Activated CD8-positive, alpha-beta T cell treated with anti-CD3 and anti-CD28 coated beads, Interleukin-2, amount 10 ng/mL, durations not matched to agents 7 days and 5 days (primary cell): ENCODE measurements at places on chromosomes 12 and 14. TPM values are rescaled to one million over a fixed set of nuclear protein-coding genes. Genes with fewer than 3 reads are reported as not detected.
A peak's percentile ranks its signal among the peaks of the same experiment; 100 is the strongest.

DNA sequence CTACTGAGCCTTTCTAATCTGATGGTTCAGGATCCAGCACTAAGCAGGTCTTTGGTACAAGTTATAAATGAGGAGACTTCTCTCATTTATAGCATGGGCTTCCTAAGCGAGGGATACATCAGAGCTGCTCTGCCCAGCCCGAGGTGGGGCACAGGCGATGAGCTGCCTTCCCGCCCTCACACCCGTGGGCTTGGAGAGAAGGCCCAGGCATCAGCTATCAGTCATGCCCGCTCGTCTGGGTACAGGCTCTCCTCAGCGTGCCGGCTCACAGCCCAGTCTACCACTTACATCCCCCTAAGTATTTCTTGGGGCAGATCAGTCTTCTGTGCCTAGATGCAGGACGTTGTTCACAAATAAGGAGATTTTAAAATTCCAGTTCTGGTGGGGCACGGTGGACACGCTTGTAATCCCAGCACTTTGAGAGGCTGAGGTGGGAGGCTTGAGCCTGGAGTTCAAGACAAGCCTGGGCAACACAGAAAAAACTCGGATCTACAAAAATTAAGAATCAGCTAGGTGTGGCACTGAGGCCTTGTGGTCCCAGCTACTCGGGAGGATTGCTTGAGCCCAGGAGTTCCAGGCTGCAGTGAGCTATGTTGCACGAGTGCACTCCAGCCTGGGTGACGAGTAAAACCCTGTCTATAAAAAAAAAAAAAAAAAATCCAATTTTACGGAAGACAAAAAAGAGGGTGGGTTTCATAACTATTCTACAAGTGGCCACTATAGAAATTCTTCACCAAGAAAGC lies 57.0 kb downstream of the CCDC88C start:
- peaks cover 40% of the 10 kb centered on the region for H3K36me3 ChIP-seq
- H3K27ac ChIP-seq = no peak overlapping the region
- DNase-seq = no peak
- peaks cover 73% of the 10 kb centered on the region for H3K4me1 ChIP-seq

- H3K4me3 ChIP-seq = no peak overlapping the region
- no peaks in the 10 kb centered on the region for H3K27me3 ChIP-seq
- H3K36me3 ChIP-seq = peaks cover 2% of the 10 kb centered on the region
Measured at GRCh38 chr14:75877884-75878283, 103.9 kb downstream of the TGFB3 start.

ASCL4 gene
- total RNA-seq = not detected

GRCh38 chr12:105983622-105984320 lies 155.0 kb downstream of the NUAK1 start:
- H3K36me3 ChIP-seq = no peaks in the 10 kb centered on the region
- H3K27ac ChIP-seq = no peak overlapping the region
- no peak overlapping the region for H3K4me3 ChIP-seq
- DNase-seq = no peak
- no peaks in the 10 kb centered on the region for H3K4me1 ChIP-seq
- no peaks in the 10 kb centered on the region for H3K27me3 ChIP-seq

DNA sequence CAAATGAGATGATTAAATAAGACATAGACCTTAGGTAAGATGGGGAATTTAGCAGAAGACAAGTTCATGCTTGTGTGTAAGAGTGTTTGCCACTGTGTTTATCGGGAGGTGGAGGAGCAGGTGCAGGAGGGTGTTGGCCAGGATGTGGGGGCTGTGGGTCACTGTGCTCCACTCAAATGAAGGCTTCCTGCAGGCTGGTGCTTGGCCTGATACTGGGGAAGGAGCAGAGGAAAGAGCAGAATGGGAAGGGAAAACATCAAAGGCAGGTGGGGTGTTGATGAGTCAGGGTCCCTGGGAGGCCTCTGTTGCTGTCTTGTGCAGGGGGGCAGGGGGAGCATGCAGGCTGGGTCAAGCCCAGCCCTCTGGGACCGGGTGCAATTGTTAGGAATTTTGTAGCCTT lies 126.5 kb downstream of the TSPAN9 start:
- no peak for DNase-seq
- H3K36me3 ChIP-seq = no peaks in the 10 kb centered on the region
- peaks cover 4% of the 10 kb centered on the region for H3K4me1 ChIP-seq
- H3K4me3 ChIP-seq = no peak overlapping the region
- no peak overlapping the region for H3K27ac ChIP-seq

- no peaks in the 10 kb centered on the region for H3K36me3 ChIP-seq
- H3K4me1 ChIP-seq = no peaks in the 10 kb centered on the region
Measured at GRCh38 chr12:90653040-90653439, 301.9 kb downstream of the CCER1 start.

DNA sequence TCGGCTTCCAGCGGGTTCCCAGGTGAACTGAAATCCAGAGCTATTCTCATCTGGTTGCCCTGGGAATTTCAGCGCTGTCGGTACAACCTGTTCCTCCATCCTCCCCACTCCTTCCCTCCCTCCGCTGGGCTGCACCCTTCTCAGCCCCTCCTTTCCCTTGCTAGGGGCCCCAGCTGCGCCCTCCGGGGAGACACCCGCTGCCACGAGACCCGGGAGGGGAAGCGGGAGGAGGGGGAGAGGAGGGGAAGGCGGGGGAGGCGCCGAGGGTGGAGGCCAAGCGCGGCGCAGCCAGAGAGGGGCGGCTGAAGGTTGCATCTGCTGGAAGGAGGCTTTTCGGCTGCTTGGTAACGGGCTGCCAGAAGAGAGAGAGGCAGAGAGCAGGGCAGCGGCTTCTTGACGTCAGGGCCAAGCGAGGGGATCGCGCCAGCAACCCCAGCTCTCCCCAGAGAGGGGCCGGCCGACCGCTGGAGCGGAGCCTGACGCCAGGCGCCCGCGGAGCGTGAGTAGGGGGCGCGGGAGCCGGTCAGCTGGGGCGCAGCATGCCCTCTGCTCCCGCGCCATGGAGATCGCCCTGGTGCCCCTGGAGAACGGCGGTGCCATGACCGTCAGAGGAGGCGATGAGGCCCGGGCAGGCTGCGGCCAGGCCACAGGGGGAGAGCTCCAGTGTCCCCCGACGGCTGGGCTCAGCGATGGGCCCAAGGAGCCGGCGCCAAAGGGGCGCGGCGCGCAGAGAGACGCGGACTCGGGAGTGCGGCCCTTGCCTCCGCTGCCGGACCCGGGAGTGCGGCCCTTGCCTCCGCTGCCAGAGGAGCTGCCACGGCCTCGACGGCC lies at the start of gene KCNA5:
Gene KCNA5, plus strand, starts transcription at position 291 of the 831 bp plus-strand sequence. Its CDS starts 269 bp downstream, at position 560.
- DNase-seq = no peak
- H3K27me3 ChIP-seq = peaks cover 45% of the 10 kb centered on the region
- H3K4me3 ChIP-seq = no peak within 1 kb of the TSS

GRCh38 chr14:61222388-61222787 lies 58.8 kb downstream of the TMEM30B start:
- no peaks in the 10 kb centered on the region for H3K4me1 ChIP-seq
- H3K27ac ChIP-seq = no peak overlapping the region
- no peaks in the 10 kb centered on the region for H3K36me3 ChIP-seq
- no peak overlapping the region for H3K4me3 ChIP-seq
- H3K27me3 ChIP-seq = peaks cover 49% of the 10 kb centered on the region

DBX2 gene
- total RNA-seq = not detected

DNA sequence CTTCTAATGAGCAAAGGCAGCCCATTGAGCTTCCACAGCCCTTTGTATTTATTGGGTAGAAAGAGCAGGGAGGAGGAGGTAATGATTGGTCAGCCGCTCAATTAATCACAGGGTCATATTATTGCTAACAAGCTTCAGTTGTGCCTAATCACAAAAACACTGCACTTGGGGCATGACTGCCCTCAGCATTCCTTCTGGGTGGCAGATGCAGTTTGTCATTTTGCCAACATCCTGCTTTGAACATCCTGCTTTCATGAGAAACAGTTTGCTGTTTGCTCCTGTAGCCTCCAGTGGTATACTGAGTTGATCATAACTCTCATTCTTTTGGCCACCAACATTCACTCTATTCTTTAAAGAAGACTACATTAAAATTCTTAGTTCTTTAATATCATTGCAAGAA lies 462.9 kb upstream of the MIS18BP1 start:
- H3K27ac ChIP-seq = no peak overlapping the region
- no peaks in the 10 kb centered on the region for H3K4me1 ChIP-seq
- DNase-seq = no peak
- no peaks in the 10 kb centered on the region for H3K27me3 ChIP-seq
- no peaks in the 10 kb centered on the region for H3K36me3 ChIP-seq

- no peak overlapping the region for H3K4me3 ChIP-seq
- no peak overlapping the region for H3K27ac ChIP-seq
- no peak for DNase-seq
- no peaks in the 10 kb centered on the region for H3K36me3 ChIP-seq
Measured at GRCh38 chr12:4015225-4016091, 142.3 kb upstream of the PARP11 start.

- no peak for DNase-seq
- H3K27ac ChIP-seq = no peak overlapping the region
- no peaks in the 10 kb centered on the region for H3K36me3 ChIP-seq
- H3K4me3 ChIP-seq = no peak overlapping the region
- H3K4me1 ChIP-seq = no peaks in the 10 kb centered on the region
Measured at GRCh38 chr12:84376320-84376719, 536.3 kb downstream of the SLC6A15 start.

GRCh38 chr12:106227641-106228319 lies 20.0 kb downstream of the CKAP4 start:
- H3K27ac ChIP-seq = peak overlapping the region; percentile 72
- H3K27me3 ChIP-seq = peaks cover 4% of the 10 kb centered on the region
- H3K36me3 ChIP-seq = no peaks in the 10 kb centered on the region

DNA sequence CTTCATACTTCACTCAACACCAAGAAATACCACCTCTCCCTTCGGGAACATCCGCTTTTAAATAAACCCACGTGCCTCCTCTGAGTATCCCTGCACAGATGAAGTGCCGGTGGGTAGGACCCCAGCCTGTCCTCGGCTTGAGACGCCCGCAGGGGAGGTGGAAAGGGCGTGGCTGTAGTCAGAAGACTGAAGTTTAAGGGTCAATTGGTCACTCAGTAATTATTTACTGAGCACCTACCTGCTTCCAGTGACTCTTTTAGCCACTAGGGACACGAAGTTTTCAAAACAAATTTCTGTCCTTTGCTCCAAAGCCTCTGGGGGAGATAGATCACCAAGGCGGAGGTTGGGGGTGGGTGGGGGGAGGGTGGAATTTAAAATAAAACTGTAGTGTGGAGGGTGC lies 309.4 kb downstream of the VRK1 start:
- H3K27me3 ChIP-seq = peaks cover 16% of the 10 kb centered on the region
- DNase-seq = no peak

OR6C2 gene
- total RNA-seq = not detected

DNA sequence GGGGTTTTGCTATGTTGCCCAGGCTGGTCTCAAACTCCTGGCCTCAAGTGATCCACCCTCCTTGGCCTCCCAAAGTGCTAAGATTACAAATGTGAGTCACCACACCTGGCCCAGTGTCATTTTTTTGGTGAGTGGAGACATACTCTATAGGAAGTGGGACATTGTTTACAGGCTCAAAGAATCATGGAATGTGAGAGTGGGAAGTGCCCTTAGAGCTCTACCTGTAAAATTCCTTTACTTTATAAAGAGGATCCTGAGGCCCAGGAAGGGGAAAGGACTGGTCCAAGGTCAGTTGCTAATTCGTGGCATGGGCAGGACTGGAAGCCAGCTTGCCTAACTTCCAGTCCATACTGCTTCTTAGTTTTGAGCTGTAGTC lies 8.7 kb upstream of the ADCK1 start:
- H3K4me1 ChIP-seq = no peaks in the 10 kb centered on the region
- no peak for DNase-seq
- no peaks in the 10 kb centered on the region for H3K36me3 ChIP-seq
- no peak overlapping the region for H3K27ac ChIP-seq
- no peak overlapping the region for H3K4me3 ChIP-seq

RFX4 gene
- total RNA-seq = not detected

DNA sequence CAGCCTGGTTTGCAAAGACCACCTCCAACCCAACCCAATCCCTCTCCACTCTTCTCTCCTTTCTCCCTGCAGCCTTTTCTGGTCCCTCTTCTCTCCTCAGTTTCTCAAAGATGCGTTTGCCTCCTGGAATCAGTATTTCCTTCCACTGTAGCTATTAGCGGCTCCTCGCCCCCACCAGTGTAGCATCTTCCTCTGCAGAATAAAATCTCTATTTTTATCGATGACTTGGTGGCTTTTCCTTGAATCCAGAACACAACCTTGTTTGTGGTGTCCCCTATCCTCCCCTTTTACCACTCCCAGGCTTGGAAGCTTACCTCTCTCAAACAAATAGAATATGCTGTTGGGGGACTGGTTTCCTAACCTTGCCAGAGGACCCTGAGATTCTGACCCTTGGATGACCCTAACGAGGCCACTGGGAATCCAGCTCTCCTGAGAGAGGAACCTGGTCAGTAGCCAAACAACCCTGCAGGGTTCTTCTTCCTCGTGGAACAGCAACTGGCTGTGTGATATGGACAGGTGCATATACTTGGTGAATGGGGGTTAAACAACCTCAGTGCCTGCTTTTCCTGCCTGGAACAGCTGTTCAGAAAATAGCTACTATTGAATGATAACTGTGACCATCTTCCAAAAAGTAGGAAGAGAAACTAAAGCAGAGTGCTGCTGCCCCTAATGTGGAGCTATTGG lies 4.4 kb downstream of the WNT1 start:
- H3K27me3 ChIP-seq = peaks cover 70% of the 10 kb centered on the region
- no peak for DNase-seq
- no peaks in the 10 kb centered on the region for H3K36me3 ChIP-seq
- H3K4me3 ChIP-seq = peak overlapping the region; percentile 76
- peaks cover 49% of the 10 kb centered on the region for H3K4me1 ChIP-seq

GPRC5D gene
- not detected for total RNA-seq

GRCh38 chr14:104240434-104241157 lies 102.2 kb downstream of the KIF26A start:
- H3K36me3 ChIP-seq = no peaks in the 10 kb centered on the region
- no peak for DNase-seq
- peaks cover 2% of the 10 kb centered on the region for H3K27me3 ChIP-seq
- no peak overlapping the region for H3K27ac ChIP-seq
- no peak overlapping the region for H3K4me3 ChIP-seq

DLGAP5 gene
- total RNA-seq = 110 TPM

C14orf180 gene
- total RNA-seq = not detected

DNA sequence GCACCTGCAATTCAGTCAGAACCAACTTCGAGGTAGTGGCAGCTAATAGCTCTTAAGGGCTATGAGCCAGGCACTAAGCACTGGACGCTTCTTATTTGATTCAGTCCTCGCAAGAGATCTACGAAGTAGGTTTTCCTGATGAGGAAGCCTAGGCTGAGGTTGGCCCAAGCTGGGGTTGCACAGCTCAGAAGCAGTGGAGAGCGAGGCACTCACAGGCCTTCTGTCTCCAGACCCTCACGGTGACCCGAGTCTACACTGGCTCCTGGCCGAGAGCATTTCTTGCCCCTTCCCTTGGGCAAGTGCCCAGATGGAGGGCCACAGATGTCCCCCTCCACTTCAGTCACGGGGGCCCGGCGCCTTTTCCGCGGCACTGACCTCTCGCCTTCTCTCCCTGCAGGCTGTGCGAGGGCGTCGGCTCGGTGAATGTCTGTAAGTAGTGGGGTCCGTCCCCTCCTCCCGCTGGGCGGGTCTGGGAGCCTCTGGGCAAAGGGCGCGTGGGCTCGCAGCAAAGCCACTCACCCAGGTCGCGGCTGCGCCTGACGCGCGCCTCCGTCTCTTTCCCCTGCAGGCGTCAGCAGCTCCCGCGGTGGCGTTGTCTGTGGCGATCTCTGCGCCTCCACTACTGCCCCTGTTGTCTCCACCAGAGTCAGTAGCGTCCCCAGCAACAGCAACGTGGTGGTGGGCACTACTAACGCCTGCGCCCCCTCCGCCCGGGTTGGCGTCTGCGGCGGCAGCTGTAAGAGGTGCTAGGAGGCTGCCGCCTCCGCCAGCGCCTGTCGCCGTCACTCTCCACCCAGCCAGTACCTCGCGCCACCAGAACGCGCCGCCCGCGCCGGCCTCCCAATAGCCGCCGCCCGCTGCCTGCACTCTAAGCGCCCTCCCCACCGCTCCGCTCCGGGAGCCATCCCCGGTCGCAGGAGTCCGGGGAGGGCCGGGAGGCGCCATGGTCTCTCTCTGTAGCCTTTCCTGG lies 13.1 kb downstream of the KRT83 start:
- H3K27ac ChIP-seq = no peak overlapping the region
- H3K4me1 ChIP-seq = peaks cover 32% of the 10 kb centered on the region
- peaks cover 62% of the 10 kb centered on the region for H3K27me3 ChIP-seq
- peak; percentile 72 for DNase-seq
- peak overlapping the region; percentile 68 for H3K4me3 ChIP-seq
